ENCODE measurements at places on chromosomes 5 and 9. TPM values are rescaled to one million over a fixed set of nuclear protein-coding genes. Genes with fewer than 3 reads are reported as not detected.

BAAT gene
- total RNA-seq = not detected

DNA sequence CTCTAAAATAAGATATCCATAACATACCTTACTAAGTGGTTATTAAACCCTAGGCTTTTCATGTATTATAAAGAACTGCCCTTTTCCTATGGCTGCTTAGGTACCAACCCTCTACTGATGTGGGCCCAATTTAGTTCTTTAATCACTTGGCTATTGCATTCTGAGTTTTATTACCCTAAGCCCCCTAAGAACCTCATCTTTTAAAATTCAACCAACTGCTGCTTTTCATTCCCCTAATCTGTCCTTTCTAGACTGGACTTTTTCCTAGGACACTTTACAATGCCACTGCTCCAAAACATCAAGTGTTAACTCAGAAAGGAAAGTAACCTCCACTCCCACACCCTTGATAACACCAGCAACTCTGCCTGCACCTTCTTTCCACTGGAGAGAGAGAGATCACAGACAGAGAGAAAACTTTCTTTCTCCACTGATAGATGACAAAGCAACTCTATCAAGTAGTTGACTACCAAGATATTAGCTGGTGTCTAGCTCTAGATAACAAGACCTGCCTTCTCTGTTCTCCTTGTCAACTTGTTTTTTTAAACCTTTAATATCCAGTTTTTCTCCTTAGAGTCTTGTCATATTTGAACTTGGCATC, 27.3 kb downstream of the ELL2 start:
- DNase-seq = no peak

DNA sequence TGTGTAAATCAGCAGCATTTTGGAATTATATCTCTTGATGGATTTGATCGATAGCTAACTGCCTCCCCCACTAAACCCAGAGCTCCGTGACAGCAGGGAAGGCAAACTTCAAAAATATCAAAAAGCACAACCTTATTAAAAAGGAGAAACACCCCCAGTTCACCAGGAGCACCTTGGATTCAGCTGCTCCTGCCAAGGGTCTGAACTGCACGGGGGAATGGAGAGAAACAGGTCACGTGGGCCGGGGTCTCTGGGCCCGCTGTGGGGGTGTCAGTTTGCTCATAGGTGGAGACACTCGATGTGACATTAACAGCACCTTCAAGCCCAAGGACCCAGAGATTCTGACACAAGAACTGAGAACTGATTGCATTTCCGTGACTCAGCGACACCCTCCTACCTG, 1.1 kb upstream of the SLC34A1 start:
- DNase-seq = no peak

DNA sequence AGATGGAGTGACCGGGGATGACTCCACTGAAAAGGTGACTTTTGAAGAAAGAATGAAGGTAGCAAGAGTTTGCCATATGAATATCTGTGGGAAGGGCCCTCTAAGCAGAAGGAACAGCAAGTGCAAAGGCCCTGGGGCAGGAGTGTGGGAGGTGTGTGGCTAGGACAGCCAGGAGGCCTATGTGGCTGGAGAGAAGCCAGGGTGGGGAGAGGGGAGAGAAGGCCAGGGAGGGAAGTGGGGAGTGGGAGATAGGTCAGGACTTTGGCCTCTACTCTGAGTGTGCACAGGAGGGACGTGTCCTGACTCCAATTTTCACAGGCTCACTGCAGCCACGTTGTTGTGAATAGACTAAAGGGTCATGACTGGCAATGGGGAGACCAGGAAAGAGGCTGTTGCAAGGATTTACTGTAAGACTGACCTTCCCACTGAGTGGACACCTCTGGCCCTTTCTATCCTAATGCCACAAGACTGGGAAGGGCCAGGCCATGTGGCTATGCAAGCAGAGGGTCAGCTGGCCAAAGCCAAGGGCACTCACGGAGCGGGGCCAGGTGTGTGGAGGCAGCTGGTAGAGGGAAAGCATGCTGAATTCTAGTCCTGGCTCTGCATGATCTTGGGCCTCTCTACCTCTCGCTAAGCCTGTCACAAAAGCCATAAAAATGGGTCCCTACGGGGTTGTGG, 172.4 kb downstream of the PAX5 start:
- no peak for DNase-seq

DNA sequence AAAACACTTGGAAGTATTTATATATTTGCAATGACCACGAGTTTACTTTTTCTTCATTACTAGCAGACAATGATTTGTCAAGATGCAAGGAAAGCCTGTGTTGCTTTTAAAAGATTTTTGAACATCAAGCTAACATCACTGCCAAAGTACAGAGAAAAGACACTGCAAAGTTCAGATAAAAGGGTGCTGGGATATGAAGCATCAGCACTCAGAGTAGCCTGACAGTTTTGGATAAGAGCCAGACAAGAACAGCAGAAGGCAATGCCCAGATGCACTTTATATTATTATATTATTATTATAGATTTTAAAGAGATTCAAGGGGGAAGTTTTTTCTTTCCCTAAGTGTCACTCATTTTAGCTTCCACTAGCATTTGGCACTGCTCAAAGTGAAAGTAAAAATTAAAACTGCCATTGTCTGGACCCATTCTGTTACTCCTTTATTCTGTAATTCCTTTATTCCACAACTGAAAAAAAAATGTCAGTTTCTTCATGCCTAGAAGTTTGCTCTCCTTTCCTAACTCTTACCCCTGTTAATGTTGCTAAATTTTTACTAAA, 240.6 kb downstream of the EFNA5 start:
- no peak for DNase-seq

DNA sequence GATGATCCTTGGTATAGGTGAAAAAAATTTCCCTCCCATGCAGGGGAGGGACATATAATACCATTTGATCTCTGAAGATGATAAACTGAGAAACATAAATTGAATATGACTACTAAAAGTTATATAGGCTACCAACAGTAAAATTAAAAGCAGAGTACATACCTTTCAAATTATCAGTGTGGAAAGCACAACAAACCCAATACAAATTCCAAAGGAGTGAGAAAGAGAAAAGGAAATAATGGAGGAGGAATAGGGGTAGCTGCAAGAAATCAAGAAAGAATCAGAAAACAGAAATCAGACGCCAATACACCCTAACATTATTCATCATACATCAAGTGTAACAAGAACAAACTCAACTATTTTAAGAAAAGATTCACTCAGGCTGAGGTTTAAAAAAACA, 17.7 kb downstream of the GNAQ start:
- no peak for DNase-seq

DNA sequence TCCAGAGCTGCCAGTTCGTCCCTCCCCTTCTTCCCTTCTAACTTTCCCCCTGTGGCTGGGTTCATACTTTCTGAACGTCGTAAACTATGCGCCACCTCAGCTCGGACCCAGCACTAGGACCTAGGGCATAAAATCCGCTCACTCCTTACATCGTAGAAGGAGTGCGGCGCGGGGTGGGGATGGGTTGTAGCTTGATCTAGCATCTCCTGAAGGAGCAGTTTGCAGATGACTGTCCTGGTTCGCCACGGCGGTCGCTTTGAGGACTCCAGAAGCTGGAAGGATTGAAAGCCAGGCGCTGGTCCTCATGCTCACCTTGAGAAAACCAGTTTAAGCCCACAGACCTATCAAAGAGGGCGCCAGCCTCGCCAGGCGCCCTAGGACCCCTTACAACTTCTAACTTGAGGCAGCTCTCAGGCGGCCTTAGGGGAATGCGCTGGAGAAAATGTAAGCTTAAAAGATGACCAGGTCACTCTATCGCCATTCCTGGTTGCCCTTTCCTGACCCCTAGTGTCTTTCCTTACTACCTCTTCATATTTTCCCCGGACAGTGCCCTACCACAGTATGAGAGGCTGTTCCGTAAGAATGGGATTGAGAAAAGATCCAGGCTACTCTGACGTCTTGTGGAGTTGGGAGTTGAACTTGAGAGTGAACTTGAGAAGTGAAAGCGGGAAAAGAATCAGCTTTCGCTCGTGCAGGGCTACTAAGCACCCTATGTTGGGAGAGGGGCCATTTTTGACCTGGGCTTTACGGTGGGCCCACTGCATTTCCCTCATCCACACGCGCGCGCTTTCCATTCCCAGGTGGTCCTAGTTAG, 2.8 kb downstream of the RORB start:
- no peak for DNase-seq

DNA sequence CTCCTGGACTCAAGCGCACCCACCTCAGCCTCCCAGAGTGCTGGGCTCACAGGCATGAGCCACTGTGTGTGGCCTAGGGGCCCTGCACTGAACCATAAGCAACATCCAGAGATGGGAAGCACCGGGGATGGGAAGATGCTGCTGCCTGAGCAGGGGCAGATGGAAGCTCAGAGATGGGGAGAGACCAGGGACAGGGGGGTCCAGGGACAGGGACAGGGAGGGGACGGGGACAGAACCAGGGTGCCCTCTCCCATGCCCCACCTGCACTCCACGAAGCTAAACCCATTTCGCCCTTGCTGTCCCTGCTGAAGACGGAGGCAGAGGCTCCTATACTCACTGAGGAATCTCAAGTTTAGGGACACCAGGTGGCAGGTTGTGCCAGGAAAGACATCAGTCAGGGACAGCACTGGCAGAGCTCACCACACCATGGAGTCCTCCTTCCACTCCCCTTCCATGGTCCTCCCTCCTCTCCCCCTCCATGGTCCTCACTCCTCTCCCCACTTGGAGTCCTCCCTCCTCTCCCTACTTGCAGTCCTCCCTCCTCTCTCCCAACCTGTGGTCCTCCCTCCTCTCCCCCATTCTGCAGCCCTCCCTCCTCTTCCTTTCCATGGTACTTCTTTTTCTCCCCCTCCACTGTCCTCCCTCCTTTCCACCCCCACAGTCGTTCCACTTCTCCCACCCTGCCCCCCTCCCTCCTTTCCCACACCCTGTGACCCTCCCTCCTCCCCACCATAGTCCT, 45.5 kb upstream of the LRRC14B start:
- DNase-seq = no peak

- DNase-seq = no peak
These were observed 6.7 kb upstream of the BRINP1 start for GRCh38 chr9:119375892-119376291.

DNA sequence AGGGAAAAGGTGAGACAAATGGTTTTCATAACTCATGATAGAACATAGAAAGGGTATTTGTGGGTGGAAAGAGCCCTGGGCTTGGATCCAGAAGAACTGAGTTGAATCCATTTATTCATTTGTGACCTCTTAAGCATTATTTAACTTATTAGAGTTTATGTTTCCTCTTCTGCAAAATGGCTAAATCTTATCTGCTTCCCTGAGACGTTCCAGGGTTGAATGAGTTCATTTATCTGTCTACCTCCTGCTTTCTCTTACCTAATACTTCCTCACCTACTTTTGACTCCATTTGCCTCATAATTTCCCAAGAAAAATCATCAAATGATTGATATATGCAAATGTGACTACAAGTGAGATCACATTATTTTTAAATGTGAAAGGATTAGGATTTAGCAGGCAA, 152.7 kb upstream of the GAS1 start:
- DNase-seq = no peak

GRCh38 chr9:134065612-134066419, 2.0 kb downstream of the BRD3 start:
- DNase-seq = peak; percentile 58

GRCh38 chr5:92822183-92822582, 758.8 kb downstream of the NR2F1-AS1 start:
- no peak for DNase-seq

DNA sequence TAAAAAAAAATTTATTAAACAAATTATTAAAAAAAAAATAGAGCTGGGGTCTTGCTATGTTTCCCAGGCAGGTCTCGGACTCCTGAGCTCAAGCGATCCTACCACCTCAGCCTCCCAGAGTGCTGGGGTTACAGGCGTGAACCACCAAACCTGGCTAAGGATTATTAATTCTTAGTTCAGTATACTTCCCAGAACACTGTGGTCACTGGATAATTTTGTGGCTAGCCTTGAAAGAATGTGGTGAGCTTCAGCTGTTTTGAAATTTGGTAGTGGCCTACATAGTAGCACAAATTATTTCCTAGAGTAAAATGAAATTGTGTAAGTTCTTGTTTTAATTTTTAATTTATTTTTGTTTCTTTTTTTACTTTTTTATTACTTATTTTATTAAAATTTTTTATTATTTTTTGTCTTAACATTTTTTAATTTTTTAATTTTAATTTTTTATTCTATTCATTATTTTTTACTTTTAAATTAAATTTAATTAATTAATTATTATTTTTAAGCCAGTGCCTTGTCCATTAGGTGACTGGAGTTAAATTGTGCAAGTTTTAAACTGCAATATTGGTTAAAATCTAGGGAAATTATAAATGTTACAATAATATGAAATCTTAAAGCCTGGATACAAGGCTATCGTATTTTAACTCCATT, 23.0 kb downstream of the ARRDC3 start:
- no peak for DNase-seq

DNA sequence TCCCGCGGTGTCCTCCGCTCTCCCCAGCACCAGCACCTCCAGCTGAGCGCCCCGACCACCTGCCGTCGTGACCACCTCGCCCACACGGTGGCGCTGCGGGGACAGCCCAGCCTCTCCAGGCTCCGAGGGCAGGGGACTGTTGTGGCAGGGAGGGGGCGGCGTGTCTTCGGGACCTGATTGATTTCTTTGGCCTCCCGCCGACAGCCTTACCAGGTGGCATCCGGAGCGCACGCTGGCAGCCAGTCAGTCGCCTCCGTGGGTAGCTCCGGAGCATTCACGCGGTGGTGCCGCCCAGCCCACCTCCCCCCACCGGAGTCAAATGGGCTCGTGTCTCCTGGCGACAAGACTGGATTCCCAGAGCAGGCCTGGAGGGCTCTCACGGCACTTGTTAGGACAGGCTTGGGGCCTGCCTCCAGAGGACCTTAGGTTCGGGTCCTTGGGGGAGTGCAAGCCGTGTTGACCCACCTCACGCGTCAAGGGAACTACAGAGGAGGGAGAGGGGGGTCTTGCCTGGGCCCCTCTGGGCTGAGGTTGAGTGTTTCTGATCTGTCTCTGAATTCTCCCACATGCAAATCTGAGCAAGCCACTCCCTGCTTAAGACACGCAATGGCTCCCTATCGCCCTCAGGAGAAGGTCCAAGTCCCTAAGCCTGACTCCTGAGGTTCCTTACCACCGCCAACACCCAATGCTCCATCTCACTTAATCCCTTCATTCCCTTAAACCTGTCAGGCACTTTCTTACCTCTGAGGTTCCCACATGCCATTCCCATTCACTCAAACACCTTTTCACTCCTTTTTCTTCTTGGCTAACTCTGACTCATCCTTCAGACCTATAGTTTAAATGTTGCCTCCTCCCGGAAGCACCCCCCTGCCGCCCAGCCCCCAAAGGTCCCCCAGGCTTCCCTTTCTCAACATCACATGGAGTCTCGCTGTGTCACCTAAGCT, 51.2 kb upstream of the GGTA1 start:
- DNase-seq = peak; percentile 59

- no peak for DNase-seq
These were observed 84.1 kb downstream of the TLE1 start for GRCh38 chr9:81605170-81605670.
